ENCODE measurements at places on chromosomes 5 and 9. TPM values are rescaled to one million over a fixed set of nuclear protein-coding genes. Genes with fewer than 3 reads are reported as not detected.
A peak's percentile ranks its signal among the peaks of the same experiment; 100 is the strongest.

DNA sequence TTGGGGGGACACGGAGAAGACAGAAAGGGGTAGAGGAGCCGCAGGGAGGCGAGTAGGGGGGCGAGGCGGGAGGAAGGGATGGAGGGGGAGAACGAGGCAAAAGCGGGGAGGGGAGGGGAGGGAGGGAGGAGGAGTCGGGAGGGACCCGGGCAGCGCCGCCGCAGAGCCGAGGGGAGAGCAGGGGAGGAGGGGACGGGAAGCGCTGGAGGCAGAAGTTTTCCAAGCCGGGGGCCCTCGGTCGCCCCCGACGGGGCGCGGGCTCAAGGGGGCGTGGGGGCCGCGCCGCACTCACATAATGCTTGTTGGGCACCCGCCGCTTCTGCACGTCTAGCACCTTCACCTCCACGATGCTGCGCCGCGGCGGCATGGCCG lies 353 bp downstream of the SH3PXD2B start:
- DNase-seq, result no peak

- no peak for DNase-seq
Observed at GRCh38 chr5:994272-994607, 14.4 kb upstream of the NKD2 start.

TTC16 gene
- 0.34 TPM for total RNA-seq

NKD2 gene
- 14.2 TPM for total RNA-seq

- no peak for DNase-seq
Observed at GRCh38 chr5:1867114-1867814, 15.5 kb downstream of the IRX4 start.

SERF1A gene
- total RNA-seq, result 10.3 TPM

- no peak for DNase-seq
Observed at GRCh38 chr5:76367623-76368371, 35.3 kb upstream of the IQGAP2 start.

DNA sequence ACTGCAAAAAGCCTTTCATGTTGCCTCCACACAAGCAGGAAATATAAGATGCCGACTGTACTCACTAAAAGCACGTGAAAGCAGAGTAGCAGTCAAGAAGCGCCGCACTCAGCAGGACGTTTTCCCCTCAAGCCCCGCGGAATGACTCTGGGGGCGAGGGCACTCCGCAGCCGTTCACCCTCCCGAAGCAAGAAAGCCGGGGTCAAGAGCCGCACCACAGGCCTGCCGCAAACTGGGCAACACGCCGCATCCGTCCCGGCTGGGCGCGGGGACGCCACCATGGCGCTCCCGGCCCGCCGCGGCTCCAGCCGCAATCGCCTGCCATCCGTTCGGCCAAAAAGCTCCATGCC lies 364 bp downstream of the RPS6 start:
- peak; percentile 51 for DNase-seq

DNA sequence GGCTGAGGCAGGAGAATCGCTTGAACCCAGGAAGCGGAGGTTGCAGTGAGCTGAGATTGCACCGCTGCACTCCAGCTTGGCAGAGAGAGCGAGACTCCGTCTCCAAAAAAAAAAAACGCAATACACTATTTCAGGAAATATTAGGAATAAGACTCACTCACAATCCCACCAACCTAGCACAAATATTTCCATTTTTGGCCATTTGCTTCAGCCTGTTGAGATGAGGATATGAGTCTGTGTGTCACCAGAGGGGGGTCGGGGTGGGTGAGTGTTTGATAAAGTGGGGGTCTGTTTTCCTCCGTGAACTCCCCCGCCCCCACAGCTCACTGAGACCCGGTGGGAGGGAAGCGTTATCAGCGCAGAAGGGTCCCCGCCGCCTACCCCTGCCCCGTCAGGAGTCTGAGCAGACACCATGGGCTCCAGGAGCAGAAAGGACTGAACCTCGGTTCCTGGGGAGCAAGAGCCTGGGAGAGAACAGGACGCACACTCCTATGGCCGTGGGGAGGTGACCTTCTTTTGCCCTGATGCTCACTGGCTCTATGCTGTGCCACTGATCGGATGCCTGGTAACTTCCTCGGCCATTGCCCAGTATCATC lies 153.8 kb upstream of the PHYKPL start:
- DNase-seq, result no peak

- DNase-seq, result no peak
Observed at GRCh38 chr9:98962861-98963260, 19.2 kb downstream of the COL15A1 start.

GRCh38 chr5:178252258-178252657 lies 19.7 kb upstream of the PHYKPL start:
- DNase-seq, result no peak

HNRNPAB gene
- 180 TPM for total RNA-seq

ARSK gene
- 5.2 TPM for total RNA-seq

DNA sequence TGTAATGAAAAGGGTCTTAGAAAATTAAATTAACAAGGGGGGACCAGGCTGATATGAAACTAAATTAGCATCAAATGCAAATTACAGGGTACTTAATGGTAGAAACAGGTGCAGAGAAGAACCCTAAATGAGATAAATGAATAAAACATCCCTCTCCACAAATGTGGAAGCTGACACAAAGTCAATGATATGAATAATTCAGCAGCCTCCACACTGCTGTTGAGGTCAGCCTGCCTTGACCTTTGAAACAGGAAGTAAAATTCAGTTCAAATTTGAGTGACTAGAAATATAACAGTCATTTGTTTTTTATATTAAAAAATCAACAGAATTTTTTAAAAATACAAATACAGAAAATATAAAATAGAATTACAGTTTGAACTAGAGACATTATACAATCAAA lies 40.0 kb downstream of the EBF1 start:
- no peak for DNase-seq

OTULINL gene
- total RNA-seq, result 18.9 TPM

DNA sequence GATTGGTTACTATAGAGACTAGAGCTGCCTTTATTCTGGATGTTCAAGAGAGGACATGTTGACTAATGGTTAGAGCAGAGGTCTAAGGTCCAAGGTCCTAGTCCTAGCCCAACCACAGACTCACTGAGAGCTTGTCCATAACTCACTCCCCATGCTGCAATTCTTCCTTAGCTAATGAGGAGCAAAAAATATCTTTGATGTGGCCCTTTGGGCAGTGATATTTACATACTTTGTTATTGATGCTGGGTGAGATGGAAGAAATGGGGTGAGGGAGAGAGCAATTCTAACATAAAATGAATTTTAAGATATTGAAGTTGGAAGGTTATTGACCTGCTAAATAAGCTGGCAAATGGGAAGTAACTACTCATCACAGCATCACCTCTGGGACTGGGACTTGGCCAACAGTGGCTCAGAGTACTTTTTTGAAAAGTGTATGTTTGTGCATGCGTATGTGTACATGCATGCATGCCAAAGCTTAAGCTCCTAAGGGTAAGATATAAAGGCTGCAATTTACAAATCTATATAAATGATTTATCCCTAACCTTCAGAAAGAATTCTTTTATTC lies 58.0 kb upstream of the ANKRD55 start:
- no peak for DNase-seq

DNA sequence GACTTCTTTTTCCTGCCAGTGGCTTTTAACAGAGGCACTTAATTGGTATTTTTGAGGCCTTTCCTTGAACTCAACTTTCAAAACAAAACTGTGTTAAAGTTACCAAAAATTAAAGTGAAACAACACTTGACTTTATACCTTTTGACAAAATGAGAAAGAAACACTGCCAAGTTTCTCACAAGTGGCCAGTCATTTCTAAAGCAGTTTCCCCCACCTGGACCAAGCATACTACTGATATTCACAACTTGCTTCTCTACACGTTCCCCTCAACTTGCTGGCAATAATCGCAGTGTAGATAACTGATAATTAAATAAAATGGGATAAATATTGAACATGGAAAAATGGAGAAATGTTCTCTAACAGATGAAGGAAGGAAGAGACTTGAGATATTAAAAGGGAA lies 135.7 kb downstream of the TLR4 start:
- DNase-seq, result no peak

SAPCD2 gene
- 1.6 TPM for total RNA-seq

NSD1 gene
- total RNA-seq, result 118 TPM

GRCh38 chr5:117084067-117084466 lies 509.4 kb upstream of the SEMA6A start:
- DNase-seq, result no peak

DNA sequence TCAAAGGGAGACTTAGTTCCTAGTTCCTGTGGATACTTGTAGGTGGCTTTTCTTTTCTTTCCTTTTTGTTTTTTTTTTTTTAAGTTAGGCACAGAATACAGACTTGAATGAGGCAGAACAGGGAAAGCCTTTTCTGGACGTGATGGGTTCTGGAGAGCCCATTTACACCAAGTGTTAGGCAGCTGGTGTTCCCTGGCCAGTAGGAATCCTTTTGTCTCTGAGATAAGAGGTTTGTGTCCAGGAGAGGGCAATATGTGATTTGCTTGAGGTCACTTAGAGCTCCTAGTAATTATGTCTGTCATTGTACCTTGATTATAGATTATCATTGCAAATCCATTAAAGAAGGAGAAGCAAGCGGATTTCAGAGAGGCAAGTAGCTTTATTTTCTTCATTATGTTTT lies 9.1 kb downstream of the MEGF10 start:
- DNase-seq, result no peak

GFPT2 gene
- total RNA-seq, result 20.0 TPM

DNA sequence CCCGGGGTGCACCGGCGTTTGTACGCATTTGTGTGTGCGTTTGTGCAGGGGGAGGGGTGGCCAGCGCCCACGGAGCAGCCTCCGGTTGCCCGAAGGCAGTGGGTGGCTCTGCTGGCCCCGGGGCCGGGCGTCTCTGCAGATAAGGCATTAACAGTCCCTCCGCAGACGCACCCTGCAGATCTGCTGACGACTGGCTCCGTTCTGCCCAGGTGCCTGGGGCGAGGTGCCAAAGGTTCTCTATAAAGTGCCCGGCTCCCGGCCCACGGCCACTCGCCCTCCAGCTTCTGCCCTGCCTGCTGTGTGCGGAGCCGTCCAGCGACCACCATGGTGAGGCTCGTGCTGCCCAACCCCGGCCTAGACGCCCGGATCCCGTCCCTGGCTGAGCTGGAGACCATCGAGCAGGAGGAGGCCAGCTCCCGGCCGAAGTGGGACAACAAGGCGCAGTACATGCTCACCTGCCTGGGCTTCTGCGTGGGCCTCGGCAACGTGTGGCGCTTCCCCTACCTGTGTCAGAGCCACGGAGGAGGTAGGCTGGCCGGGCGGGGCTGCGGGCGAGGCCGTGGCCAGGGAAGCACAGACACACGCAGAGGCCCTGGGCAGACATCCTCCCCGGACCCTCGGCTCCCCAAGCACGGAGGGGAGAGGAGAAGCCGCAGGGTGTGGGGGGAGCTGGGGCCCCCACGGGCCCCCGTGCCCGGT lies at the start of gene SLC6A19:
Gene SLC6A19 (plus strand): TSS at position 269 of the 699 bp plus-strand sequence. CDS start 56 bp downstream, at position 325.
- DNase-seq, result no peak

DNA sequence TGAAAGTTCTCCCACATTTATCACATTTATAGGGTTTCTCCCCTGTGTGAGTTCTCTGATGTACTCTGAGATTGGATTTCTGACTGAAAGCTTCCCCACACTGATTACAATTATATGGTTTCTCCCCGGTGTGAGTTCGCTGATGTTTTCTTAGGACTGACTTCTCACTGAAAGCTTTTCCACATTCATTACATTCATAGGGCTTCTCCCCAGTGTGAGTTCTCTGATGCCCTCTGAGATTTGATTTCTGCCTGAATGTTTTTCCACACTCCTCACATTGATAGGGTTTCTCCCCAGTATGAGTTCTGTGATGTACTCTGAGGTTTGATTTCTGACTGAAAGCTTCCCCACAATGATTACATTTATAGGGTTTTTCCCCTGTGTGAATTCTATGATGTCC lies 36.3 kb downstream of the ZNF782 start:
- no peak for DNase-seq

DNA sequence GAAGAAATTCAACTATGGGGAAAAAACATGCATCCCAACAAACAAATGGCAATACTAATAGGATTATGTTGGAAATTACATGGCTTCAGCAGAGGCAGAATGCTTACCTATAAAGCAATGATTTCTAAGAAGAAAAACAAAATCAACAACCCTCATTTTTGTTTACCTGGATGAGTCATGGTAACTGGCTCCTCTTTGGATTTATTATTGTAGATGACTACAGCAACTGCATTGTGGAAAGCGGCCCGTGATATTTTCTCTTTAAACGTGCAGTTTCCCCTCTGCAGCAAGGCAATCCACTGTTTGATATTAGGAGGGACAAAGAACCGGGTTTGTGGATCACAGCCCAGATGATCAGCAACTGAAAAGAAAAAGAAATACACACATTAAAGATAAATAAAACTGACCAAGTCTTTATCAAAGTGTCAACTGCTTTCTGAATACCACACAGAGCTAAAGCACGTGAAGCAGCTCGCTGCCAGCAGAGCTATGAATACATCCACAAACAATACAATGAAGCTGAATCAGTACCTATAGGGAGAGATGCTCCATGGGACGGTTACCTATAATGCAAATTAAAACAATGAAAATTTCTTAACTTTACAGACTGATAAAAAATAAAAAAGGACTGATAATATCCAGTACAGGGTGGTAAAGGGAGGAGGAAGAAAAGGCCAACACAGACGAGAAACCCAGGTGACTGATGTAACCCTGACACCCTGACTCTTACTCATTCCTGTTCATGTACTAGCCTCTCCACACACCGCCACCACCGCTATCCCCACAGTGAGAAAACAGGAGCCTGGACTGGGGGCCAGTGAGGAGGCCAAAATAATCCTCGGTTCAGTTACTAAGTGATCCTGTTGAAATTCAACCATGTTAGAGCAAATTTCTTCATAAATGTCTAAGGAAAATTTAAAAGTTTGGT lies 31.0 kb downstream of the RNF130 start:
- DNase-seq, result no peak

DNA sequence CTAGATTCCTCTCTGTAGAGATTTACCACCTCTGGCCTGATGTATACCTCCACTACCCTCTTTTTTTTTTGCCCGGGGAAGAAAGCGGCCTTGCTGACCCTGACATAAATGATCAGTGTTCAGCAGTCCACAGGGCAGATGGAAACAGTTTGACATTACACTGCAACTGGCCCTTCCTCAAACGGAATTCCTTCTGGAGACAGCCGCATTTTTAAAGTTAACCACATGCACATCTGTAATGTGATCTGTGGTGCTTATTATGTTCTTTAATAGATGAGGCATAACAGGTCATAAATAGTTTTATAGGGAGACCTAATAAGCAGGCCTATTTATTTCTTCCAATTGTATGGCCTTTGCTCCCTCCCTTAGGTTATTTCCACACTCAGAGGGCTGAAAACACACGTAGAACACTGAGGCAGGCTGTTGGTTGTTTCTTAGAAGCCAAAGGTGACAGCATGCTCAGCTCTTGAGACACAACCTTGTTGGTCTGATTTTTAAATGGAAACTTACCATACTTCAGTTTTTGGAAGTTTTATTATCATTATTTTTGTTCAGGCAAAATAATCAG lies 84.0 kb upstream of the APC start:
- no peak for DNase-seq

- DNase-seq, result no peak
Observed at GRCh38 chr9:75019022-75019421, 9.1 kb downstream of the CARNMT1 start.

FOXD4L4 gene
- total RNA-seq, result 0.47 TPM

Data from ureter (tissue), 1 donor.